Activated CD8-positive, alpha-beta memory T cell treated with anti-CD3 and anti-CD28 coated beads, Interleukin-2, amount 10 ng/mL, durations not matched to agents 7 days and 5 days (primary cell): ENCODE measurements at places on chromosomes 12 and 14.

DNA sequence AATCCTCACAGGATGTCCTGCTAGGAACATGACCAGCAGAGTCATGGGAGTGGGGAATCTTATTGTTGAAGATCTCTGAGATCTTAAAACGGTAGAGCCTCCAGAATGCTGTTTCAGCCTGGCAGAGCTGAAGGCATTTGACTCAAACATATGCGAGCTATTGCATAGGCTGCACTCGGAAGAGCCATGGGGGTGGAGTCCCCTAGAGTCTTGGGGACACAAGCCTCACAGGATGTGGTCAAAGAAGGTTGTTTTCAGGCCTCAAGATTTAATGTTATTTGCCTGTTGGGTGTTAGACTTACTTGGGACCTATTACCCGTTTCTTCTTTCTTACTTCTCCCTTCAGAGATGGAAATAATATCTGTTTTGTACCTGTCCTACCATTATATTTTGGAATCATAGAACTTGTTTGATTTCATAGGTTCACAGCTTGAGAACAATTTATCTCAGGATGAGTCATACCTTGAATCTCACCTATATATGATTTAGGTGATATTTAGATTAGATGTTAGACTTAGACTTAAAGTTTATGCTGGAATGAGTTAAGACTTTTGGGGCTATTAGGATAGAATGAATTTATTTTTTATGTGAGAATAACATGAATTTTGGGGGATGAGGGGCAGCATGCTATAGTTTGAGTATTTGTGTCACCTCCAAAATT is 172.2 kb upstream of the ATP2B1 start:
- peak overlapping the region; percentile 87 for H3K27ac ChIP-seq
- H3K36me3 ChIP-seq: peaks cover 13% of the 10 kb centered on the region
- H3K4me1 ChIP-seq: peaks cover 34% of the 10 kb centered on the region
- no peaks in the 10 kb centered on the region for H3K27me3 ChIP-seq
- DNase-seq: peak; percentile 78

DNA sequence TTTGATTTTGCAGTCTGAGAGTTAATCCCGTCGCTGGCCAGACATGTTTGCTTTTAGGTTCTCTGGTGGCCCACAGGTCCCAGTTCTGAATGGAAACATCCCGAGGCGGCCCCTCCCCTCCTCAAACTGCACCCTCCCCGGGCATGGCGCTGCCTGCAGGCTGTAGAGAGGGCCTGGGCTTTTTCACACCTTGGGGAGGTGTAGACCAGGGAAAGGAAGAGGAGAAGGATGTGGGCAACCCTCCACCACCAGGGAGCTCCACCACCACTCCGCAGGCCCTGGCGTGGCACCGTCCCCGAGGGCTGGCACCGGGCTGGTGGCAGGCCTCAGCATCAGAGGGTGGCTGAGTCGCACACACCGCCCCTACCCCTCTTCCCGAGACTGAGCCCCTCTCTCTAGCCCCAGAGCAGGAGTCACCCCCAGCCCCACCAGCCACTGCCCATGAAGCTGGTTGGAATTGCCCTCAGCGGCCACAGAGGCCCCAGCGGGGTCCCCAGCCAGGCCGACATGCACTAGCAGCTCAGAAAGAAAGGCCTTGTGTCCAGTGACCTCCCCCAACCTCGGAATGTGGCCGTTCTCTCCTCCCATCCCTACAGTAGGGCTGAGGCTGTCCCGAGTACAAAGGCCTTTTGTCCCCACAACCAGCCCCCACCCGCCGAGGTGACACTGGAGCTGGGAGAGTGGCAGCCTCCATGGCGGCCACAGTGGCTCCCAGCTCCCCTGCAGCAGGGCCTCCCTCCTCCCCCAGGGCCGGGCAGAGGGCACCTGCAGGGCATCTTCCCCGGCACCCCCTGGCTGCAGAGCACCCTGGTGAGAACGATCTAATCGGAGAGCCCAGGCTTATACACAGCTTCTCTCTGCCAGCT is 23.5 kb upstream of the INF2 start:
- peaks cover 5% of the 10 kb centered on the region for H3K36me3 ChIP-seq
- peaks cover 15% of the 10 kb centered on the region for H3K4me1 ChIP-seq
- peak; percentile 64 for DNase-seq
- no peak overlapping the region for H3K27ac ChIP-seq
- H3K4me3 ChIP-seq: no peak overlapping the region

- H3K4me3 ChIP-seq: peak overlapping the region; percentile 2
- peak overlapping the region; percentile 90 for H3K27ac ChIP-seq
- H3K27me3 ChIP-seq: no peaks in the 10 kb centered on the region
- no peak for DNase-seq
- H3K4me1 ChIP-seq: peaks cover 91% of the 10 kb centered on the region
These were observed 21.7 kb downstream of the BICDL1 start for GRCh38 chr12:120010661-120011230.

DNA sequence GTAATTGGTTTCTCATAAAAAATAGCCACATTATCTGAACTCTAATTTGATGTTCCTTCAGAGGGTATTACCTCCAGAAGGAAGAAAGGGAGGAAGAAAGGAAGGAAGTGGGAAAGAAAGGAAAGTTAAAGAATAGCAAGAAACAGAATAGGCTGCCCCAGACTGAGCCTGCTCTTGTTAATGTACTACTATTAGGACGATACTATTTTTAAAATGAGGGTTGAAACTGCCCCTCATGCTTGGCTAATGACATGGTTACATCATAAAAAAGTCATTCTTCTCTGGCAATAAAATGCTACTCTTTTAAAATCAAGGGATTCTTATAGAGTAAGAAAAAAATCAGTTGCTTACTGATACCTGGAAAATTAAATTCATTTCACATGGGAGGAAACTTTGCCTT is 253.0 kb downstream of the KTN1 start:
- H3K27ac ChIP-seq: no peak overlapping the region
- H3K27me3 ChIP-seq: peaks cover 5% of the 10 kb centered on the region
- H3K36me3 ChIP-seq: no peaks in the 10 kb centered on the region
- H3K4me1 ChIP-seq: no peaks in the 10 kb centered on the region
- no peak for DNase-seq

DNA sequence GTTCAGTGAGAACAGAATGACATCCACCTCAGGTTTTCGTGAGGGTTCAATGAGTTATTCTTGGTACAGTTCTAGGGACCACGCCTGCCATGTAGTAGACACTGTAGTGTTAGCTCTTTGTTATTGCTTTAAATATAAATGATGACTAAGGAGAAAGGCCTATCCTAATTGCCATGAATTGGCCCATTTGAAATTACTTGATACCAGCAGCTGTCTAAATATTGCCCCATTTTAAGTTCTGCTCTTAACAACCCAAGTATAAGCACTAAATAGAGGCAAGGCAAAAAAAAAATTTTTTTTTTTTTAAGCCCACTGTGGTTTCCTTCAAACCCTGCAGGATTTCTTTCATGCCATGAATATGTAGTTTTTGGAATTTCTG is 84.5 kb downstream of the BORCS5 start:
- H3K27me3 ChIP-seq: no peaks in the 10 kb centered on the region
- no peak for DNase-seq
- H3K4me1 ChIP-seq: peaks cover 80% of the 10 kb centered on the region
- H3K4me3 ChIP-seq: peak overlapping the region; percentile 54
- H3K36me3 ChIP-seq: peaks cover 34% of the 10 kb centered on the region
